ENCODE measurements at places on chromosomes 2 and 18.

GRCh38 chr2:126358122-126358521 lies 297.8 kb upstream of the GYPC start:
- no peak for DNase-seq

DNA sequence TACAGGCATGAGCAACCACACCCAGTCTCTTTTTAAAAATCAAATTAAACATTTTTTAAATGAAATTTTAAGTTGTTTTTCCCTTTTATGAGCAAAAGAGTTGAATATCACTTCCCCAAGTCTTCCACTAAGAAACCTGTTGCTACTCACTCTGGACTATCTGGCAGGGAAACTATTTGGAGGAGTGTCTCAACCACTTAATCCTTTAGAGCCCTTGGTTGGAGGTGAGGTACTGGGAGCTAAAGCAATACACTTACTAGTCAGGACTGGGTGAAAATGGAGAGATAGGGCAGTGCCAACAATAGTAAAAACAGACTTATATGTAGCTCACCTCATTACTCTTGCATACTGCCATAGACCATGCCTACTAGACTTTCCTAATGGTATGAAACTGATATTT lies 135.5 kb downstream of the RND3 start:
- DNase-seq = no peak

- DNase-seq = no peak
These were observed 959.6 kb downstream of the SLC4A3 start for GRCh38 chr2:220586980-220587530.

- DNase-seq = peak; percentile 2
These were observed 331.3 kb downstream of the THSD7B start for GRCh38 chr2:137096693-137097092.

- DNase-seq = no peak
These were observed 1.8 kb downstream of the DTNB start for GRCh38 chr2:25671622-25672021.
